ENCODE measurements at places on chromosomes 5 and 9.

- no peak for DNase-seq
Measured at GRCh38 chr5:165574100-165574499, 2068.7 kb downstream of the MAT2B start.

DNA sequence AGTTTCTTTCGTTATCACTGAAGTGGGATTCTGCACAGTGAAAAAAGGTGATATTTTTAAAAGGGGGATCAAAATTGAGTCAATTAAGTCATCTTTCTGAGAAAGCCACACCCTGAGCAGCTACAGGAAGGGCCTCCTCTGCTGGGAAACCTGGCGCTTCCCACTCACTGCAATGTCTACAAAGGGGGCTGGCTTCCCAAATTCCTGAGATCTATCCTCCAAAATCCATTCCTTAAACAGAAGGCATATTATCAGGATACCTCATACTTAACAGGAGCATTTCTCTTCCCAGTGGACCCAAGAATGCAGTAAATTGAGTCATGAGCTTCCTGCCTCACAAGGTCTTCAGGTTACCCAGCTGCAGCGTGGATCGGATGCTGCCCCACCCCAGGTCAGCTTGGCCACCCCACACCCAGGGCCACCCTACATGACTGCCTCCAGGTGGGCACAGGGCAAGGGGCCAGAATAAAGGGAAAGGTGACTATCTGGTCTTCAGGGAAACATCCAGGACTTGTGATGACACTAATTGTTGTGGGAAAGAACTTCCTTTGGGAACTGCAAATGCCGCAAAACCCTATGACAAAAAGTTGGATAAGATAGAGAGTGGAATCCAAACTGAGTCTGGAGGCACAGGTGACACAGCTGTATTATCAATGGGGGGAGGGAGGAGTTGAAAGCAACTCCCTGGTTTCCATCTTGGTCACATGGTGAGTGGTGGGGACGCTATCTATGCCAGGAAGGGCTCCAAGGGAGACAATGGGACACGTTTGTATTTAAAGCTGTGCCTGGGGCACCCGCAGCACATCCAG, 42.3 kb downstream of the ROR2 start:
- DNase-seq, result peak; percentile 41

DNA sequence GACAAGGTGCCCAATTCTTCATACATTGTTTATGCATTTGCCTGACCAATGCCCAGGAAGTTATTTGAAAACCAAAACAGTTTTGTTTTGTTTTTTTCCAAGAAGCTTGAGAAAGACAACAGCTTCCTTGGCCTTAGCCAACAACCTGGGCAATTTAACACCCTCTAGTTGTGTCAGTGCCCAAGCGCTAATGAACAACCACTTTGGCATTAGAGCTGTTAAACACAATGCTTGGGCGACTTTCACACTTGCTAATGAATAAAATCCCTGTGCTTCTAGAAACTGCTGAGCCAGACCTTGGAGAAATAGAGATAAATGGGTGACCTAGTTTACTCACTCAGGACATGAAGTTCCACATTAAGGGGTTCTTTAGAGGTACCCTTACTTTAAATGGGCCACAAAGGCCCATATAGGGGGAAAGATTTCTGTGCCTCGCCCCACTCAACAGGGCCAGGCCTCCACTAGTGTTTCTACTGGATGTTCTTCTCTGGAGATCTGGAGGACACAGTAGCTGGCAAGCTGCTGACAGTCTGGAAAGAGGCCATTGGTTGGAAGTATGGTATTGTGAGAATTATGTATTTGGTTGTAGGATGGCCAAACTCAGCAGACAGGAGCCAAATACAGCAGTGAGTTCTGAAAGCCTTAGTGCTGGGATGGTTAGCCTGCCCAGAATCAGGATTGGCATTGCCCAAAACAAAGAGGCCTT, 179.8 kb downstream of the DOCK8 start:
- DNase-seq, result no peak

DNA sequence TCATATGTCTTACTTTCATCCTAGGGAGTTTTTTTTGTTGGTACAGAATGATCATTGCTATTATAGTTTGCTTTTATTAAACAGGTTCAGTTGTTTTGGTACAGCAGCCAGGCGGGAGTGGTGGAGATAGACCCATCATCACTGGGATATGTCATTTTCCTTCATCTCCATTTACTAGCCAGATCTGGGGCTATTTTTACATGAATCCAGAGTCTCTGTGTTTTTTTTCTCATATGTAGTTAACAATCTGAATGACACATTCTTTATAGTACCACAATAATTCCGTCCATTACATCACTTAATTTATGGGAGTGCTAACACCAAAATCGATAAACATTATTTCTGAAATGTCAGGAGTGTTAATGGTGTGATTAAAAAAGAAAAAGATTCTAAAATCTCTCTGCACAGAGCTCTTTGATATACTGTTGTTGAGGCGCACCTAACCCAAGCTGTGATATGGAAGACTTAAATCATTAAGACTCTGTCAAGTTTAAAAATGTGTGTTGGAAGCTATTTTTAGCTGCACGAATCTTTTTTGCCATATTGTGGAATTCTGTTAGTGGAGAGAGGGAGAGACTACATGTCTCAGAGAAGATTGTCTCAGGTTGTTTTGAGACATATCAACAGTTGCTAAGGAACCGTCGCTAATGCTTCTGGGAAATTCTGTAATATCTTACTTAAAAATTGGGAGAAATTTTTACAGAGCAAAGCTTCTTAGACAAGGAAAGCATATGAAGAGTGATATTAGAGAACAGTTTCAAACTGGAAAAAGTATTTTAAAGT, 59.6 kb downstream of the RPS23 start:
- DNase-seq, result no peak

DNA sequence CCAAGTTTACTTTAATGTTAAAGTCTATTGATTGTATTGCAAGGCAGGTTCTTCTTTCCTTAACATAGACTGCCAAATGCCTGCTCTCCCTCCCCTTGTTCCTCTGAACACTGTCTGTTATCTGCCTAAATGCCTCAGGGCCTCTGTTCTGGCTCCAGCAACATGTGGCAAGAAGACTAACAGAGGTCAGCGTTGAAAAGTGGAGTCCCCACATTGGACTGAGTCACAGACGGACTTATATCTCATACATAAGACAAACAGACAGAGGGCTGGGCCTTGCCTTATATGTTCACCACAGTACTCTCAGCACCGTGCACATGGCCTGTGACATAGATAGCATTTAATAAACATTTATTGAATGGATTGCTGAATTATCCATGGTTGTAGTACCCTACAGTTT, 91.4 kb downstream of the TSSK1B start:
- no peak for DNase-seq

- no peak for DNase-seq
Measured at GRCh38 chr5:111892949-111893348, 136.0 kb upstream of the NREP start.

- no peak for DNase-seq
Measured at GRCh38 chr5:81553567-81554212, 159.8 kb upstream of the ACOT12 start.

GRCh38 chr5:95953021-95953702, 8.5 kb downstream of the ELL2 start:
- DNase-seq, result no peak

Measured in erythroblast (primary cell).